ENCODE measurements at places on chromosomes 2 and 18.

DNA sequence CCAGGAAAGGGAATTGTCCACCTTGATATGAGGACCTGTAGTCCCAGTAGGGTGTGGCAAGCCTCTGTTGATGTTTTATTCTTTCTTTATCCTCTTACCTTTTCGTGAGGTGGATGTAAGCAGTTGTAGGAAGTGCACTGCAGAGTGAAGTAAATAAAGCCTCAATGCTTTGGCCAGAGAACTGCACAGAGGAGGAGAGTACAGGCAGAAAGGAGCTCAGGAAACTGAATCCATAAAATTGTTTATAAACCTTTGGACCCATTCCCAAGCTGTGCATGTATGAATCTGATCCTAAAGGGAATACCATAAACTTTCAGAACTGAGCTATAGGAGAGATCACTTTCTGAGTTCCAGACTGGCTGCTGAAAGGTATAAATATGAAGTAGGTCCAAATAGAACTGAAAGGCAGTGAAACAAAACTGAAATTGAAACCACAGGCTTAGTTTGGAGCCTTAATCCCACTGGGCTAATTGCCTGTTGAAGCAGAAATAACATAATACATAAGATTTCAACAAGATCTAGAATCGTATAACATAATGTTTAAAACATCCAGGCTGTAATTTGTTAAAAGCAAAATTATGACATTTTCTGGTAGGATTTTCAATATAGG is 17.9 kb upstream of the SLC9A4 start:
- DNase-seq: no peak

- no peak for DNase-seq
These were observed 109.2 kb downstream of the SOCS6 start for GRCh38 chr18:70398076-70398475.

GRCh38 chr2:182077023-182077422 is 91.4 kb downstream of the PPP1R1C start:
- no peak for DNase-seq

- DNase-seq: no peak
These were observed 87.2 kb upstream of the TNP1 start for GRCh38 chr2:216947055-216947454.

GRCh38 chr2:232368311-232368731 is 10.2 kb upstream of the ALPP start:
- DNase-seq: no peak

DNA sequence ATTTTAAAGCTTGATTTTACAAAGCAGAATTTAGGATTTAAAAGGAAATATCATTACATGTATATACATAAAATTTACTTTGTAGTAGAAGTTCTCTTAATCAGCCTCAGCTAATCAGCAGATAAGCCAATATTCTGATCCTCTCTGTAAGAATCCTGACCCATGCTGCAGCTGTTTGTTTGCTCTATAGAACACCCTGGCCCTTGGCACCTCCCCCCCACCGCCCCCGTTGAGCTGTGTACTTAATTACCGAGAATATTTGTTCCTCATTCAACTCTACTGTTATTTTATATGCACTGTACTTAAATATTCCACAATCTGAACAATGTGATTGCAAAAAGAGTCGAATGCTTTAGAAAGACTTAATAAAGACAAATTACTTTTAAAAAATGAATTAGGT is 98.0 kb downstream of the EVA1A start:
- DNase-seq: no peak

DNA sequence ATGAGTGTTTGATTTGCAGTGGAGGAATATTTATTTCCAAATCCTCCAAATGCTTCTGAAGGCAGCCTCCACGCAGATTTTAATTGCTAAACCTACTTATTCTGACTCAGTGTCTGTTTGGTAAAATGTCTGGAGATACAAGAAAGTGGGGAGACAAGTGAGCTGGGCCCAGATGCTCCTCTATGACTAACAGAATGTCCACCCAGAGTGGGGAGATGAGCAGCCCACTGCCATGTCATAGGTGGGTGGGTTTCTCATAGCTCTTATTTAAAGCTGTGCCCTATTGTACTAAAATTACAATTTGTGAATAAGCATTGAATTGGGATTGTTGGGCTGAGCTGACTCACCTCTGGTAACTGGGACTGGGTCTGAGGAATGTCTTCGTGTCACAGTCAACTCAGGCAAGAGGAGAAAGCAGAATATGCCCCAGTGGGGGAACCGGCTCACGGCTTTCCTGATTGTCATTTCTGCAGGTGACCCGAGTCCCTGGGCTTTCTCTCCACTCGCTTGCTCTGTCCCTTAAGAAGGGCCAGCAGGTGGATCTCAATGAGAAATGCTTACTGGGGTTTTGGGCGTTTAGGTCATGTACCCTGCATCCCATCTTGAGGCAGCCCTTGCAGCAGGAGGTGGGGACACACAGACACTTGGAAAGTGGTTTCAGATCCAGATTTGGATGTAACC is 116.3 kb upstream of the SPRED2 start:
- DNase-seq: no peak

DNA sequence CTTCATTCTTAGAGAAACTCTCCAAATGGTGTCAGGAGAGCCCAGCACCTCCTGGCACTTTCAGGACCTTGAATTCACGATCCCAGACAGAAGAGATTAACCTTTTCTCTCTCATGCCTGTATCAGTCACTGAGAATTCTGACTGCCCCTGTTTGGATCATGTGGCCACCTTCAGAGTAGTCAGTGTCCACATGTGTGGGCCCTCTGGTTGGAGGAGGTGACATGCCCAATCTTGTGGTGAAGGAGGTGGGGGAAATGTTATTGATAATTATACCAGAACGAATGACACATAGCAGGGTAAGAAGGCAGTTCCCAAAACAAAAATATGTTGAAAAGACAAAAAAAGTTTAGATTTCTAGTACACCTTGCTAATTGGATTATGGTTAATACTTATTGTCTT is 31.7 kb downstream of the UBXN4 start:
- DNase-seq: no peak

DNA sequence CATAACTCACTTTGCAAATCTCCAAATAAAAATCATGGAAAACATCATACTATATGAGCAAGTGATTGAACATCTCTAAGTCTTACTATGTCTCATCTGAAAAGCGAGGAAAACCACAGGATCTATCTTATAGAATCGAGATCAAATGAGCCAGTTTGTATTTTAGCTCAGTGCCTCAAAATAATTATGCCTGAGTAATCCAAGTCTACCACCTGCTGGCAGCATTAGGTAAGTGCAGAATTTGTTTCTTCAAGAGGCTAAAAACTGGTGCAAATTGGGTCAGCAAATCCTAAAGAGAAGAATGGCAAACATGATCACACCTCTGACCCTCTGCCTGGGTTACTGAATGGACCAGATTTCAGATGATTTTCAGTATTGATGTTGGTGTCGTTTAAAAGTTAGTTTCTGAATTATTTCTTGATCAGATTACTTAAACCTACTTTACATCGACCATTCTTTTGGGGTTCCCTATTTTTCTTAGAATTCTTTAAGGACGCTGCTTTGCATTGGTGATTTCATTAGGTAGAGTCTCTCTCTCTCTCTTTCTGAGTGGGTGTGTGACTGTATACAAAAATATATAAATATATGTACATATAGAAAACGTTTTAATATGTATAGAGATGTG is 12.7 kb upstream of the FHOD3 start:
- no peak for DNase-seq

DNA sequence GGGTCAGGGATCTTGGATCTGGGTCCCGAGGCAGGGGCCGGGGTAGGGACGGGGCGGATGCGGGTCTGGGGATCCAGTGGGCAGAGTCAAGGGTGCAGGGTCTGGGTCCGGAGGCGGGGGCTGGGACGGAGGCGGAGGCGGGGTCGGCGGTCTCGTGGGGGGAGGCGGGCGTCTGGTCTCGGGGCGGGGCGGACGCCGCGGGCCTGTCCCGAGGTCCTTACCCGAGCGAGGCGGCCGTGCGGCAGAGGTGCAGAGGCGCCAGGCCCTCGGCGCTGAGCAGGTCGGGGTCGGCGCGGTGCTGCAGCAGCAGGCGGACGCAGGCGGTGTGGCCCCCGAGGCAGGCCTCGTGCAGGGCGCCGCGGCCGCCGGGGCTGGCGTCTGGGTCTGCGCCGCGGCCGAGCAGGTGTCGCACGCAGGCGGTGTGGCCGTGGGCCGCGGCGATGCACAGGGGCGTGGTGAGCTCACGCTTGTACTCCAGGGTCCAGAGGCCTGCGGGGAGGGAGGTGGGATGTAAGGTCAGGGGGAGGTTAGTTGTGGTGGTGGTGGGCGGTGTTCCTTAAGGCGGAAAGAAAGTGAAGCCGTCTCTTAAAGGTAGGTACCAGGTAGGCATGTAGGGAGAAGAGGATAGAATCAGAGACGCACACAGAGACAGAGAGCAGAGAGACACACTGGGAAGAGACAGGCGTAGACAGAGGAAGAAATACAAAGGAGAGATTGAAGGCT is 26.6 kb downstream of the ASB18 start:
- DNase-seq: no peak

DNA sequence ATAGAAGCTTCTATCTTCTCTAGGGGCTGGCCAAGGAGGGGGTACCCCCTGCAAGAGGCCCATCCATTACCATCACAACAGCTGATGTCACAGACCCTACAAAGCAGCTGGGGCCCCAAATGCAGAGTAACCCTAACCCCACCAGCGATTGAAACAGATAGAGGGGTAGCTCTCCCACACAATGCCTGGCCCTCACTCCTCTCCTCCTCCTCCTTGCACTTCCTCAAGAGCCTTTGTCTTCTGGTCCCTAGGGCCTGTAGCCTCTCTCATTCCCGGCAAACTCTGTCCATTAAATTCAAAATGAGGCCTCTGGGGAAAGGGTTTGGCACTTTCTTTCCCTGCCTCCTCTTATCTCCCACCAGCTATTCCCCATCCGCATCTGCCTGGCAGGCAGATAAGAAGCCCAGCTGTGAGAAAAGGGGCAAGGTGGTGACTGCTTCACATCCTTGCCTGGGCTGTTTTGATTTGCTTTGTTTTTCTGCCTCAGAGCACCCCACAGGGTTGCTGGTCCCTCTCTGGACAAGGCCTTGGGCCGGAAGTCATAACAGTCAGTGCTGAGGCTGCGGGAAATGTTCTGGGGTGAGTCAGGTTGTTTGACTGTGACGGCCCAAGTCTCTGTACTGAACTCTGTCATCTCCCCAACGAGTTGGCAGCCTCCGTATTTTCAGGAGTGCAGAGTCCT is 26.1 kb upstream of the CYP26B1 start:
- DNase-seq: no peak

DNA sequence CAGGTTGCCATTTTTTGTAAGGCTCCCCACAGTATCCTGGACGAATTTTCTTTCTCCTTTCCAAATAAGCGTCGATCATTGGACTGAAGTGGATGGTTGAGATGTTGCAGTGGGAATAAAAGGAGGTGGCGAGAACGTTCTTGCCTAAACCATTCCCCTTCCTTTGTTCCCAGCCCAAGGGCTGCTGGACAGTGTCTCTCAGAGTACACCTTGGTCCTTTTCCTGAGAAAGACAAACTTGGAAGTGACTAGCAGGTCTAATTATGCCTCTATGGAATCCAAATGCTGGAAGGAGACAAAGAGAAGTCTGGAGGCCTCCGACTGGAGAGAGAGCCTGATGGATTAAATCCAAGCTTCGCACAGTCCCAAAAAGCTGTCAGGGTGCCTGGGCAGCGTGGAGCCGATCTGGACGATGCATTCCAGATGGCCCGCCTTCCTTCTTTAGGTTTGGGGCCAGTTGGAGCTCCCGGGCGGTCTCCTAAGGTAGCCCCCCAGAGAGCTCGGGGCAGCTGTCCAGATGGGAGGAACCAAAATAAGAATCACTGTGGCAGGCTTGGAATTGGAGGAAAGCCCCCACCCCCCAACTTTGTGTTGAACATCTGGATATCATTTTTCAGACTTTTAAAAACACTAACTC is 186.8 kb downstream of the TMEM247 start:
- DNase-seq: no peak

- no peak for DNase-seq
These were observed 109.8 kb downstream of the GALNT14 start for GRCh38 chr2:31028417-31028816.

- DNase-seq: no peak
These were observed 30.9 kb downstream of the FAP start for GRCh38 chr2:162212366-162212765.

GRCh38 chr2:41326851-41327250 is 721.0 kb upstream of the PKDCC start:
- DNase-seq: no peak

DNA sequence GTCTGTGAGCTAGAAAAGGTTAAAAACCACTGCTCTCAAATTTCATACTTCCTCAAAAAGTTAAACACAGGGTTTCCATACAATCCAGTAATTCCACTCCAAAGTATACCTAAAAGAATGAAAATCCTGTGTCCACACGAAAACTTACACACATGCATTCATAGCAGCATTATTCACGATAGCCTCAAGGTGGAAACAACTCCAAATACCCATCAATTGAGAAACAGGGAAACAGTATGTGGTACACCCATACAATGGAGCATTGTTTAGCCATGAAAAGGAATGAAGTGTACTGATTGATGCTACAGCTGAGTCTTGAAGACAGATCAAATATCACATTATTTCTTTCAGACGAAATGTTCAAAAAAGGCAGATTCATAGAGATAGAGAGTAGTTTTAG is 36.7 kb downstream of the UXS1 start:
- no peak for DNase-seq

- no peak for DNase-seq
These were observed 188.9 kb upstream of the TNP1 start for GRCh38 chr2:217048730-217049129.

GRCh38 chr2:72031346-72032110 is 116.1 kb downstream of the CYP26B1 start:
- no peak for DNase-seq

- DNase-seq: no peak
These were observed 19.2 kb downstream of the ABI2 start for GRCh38 chr2:203347375-203347774.

DNA sequence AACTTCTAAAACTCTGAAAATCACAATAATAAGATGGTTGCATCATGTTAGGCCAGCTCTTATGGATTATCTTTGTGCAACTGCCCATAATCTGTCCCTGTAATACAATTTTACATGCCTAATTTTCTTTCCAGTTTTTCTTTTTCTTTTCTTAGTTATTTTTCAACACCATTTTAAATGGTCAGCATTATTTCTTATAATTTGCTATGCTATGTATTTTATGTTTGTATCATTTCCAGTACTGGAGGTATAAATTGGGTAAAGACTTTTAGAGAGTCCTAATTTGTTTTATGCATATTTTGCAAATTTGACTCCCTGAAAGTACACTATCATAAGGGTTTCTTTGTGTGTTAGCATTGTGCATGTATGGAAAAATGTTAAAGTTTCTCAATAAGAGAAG is 333.0 kb downstream of the CCDC178 start:
- no peak for DNase-seq

DNA sequence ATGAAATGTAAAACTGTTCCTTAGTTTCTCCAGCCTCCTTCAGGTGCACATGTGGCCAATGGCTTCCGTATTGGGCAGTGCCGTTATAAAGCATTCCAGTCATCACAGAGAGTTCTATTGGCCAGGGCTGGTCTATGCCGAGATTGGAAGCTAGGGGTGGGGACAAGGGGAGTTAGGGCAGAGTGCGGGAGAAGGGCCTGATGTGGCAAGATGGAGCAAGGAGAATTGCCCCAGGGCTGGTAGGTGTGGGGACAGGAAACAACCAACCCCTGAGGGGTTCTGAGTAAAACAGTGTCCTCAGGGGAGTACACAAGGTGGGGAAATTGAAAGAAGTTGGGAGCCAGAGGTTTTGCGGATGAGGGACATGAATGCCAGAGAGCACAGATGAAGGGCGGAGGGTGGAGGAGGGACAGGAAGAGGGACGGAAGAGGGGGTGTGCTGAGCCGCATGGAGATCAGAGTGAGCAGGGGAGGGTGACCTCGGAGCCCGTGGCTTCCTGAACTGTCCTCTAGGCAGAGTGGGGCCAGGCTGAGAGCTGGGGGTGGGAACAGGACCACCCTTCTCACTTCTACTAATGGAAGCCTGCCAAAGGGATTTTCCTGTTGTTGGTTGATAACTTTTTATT is 9.1 kb upstream of the ATP6V1C2 start:
- no peak for DNase-seq

- DNase-seq: peak; percentile 69
These were observed at the start of gene DGKD for GRCh38 chr2:233353769-233354499. TSS of gene DGKD (plus strand) at chr2:233354494. CDS start at chr2:233354519, 25 bp downstream.
